ENCODE measurements at places on chromosomes 4 and X.

DNA sequence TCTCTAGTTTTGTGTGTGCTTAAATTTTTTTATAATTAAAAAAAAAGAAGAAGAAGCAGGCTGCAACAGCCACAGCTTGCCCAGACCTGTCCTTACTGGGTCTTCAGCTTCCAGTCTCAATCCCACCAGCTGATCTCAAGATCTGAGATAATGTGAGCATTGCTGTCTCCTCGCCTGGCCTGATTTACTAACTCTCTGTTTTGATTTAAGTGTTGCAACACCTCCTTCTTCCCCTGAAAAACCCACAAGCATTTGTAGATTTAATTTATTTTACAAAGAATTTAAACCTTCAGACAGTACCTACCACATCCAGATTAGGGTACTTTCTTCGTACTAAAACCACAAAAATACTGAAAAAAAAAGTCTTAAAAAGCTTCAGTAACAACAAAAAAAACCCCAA, 38.0 kb downstream of the FAM241A start:
- peak; percentile 35 for DNase-seq

- no peak for DNase-seq
Observed at GRCh38 chr4:69684804-69685203, 31.8 kb upstream of the UGT2A1 start.

DNA sequence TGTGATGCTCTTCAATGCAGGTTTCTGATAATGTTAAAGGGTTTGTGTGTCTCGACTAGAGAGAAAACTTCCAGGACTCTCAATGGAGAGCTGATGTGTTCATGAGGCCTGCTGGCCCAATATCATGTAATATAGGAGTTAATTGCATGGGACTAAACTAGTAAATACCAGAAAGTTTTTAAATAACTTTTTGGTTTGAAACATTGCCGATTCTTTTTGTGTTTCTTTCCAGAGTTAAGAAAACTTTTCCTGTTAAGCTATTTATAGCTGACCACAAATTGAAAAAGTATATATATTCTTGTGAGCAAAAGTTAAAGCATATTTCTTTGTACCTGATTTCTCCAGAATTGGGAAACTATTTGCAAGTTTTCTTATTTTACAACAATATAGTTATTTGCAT, 49.7 kb downstream of the FAM9B start:
- DNase-seq = no peak

- DNase-seq = peak; percentile 13
Observed at GRCh38 chr4:78310007-78310739, 241.4 kb upstream of the ANXA3 start.

GRCh38 chr4:687048-687970, 1.6 kb downstream of the SLC49A3 start:
- DNase-seq = peak; percentile 83

GRCh38 chr4:2882341-2882740, 38.7 kb downstream of the ADD1 start:
- DNase-seq = no peak

DNA sequence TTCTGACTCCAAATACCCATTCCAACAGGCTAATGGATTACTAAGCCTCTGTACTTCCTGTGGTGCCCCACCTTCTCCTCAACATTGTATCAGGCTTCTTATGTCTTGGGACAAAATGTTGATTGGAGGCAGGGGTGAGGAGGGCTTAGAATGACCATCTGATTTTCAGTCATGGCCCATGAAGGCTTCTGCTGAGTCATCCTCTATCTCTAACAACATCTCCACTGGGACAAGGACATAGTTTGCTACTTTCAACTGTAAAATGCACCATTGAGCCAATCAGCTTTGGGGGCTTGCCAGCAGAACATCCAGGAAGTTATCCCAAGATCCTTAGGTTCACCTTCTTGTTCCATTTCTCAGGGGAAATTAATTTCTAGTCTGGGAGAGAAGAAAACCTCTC, 29.5 kb downstream of the MAGEB17 start:
- no peak for DNase-seq

GRCh38 chr4:67684839-67685531, 16.0 kb downstream of the UBA6 start:
- peak; percentile 14 for DNase-seq

GRCh38 chr4:35516102-35516501, 728.2 kb downstream of the ARAP2 start:
- no peak for DNase-seq

- no peak for DNase-seq
Observed at GRCh38 chr4:165386328-165386727, 7.5 kb downstream of the CPE start.

DNA sequence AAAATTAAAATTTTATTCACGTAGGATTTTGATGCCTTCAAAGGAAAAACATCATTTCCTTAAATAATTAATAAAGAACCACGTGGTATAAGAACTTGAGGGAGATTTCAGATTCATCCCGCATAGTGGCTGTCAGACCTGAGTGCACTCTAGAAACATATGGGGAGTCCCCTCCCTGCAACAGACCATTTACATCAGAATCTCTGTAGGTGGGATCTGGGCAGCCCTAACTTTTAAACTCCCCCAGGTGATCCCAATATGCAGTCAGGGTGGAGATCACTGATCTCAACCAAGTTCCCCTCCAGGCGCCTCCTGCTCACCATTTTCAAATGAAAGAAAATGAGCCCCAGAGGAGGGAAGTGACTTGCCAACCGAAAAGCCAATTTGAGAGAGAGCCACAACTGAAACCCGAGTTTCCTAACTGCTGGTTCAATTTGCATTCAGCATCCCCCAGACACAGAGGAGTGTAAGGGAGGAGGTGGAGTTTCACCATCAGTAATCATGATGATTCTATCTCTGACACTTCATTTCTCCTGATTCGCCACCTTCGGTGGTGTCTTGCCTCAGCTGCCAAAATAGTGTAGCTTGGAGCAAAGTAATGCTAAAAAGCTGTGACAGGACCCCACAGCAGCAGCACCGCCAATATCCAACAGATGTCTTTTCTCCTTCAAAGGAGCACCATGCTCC, 11.4 kb downstream of the RNF150 start:
- no peak for DNase-seq

GRCh38 chrX:130829526-130830515, 73.2 kb downstream of the ENOX2 start:
- DNase-seq = no peak

DNA sequence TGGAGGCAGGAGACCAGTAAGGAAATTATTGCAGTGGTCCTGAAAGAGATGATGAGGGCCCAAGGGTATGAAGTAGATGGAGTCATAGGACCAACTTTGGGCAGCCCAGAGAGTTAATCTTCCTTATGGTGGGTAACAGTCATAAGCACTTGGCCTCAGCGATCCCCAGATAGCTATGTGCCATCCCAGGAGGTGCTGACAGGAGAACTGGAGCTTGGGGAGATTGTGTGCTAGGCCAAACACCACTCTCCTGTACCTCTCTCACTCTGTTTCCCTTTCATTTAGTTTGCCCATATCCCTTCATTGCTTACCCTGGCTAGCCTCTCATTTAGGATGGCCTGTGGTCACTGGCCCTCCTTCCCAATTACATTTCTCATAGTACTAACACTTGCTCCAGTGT, 60.0 kb downstream of the TMEM164 start:
- DNase-seq = no peak

DNA sequence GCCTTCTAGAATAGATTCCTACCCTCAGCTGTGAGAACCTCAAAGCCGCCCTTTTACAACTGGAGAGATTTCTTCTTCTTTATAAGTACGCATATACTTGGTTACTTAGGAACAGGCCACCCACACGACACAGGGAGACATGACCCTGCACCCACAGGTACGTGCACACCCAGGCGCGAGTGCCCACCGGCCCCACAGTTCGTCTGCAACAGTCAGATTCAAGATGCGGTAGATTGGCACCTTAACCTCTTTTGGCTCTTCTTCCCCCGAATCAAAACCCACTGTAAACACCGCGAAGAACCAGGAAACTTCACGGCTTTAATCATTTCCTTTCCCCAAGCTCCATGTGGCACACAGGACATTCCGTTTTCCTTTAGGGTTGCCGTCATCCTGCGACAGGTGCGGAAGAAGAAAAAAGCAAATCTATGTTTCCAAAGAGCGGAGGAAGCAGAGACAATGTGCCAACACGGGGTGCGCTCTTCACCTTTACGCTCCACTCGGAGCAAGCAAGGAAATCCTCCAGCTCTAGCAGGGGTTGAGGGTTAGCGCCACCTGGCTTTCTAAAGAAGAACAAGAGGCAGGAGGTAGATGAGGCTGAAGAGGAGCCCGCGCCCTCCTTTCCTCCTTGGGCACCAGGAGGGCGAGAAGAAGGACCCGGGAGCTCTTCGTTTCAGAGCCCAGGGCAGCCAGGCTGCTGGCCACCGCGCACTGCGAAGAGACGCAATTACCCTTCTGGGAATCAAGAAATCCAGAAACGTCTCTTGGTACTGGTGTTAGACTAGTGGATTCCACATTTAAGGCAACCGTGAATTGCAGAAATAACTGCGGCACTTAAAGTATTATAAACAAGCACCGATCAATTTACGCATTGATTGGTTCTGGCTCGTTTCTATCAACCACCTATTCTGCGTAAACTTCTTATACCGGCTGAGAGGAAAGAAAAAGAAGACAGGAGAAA, 35.7 kb downstream of the HAND2 start:
- DNase-seq = peak; percentile 71

- peak; percentile 39 for DNase-seq
Observed at GRCh38 chrX:137194164-137194563, 160.4 kb upstream of the GPR101 start.

- DNase-seq = no peak
Observed at GRCh38 chr4:6367371-6367851, 97.8 kb downstream of the WFS1 start.

- DNase-seq = no peak
Observed at GRCh38 chr4:149311076-149311475, 504.6 kb downstream of the IQCM start.

DNA sequence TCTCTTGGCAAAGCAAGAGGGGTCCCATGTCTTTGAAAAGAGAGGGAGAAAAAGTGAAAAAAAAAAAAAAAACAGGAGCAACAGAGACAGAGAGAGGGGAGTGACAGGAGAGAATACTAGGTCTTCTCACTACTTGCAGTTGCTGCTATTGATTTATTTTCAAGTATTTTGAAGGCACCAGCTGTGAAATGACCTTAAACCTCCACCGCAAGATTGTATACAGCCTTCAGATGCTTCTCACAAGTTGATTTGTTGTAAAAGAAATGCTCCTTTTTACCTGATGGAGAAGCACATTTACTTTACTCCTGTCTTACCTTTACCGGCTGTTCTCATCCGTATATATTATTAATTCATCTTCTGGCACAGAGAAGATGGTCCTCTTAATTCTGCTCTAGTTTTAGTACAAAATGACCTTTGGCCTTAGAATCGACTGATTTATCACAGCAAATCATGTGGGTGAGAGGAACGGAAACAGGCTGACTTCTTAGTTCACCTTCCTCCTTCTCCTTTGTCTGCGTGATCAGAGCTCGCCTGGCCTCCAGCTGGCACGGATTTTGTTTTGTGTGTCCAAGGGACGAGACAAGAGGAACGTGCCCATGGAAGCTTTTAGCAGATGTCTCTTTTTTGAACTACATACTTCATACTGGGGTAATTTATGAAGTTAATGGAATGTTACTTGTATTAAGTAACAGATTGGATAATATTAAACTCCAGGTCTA, 82.4 kb upstream of the PACRGL start:
- no peak for DNase-seq

DNA sequence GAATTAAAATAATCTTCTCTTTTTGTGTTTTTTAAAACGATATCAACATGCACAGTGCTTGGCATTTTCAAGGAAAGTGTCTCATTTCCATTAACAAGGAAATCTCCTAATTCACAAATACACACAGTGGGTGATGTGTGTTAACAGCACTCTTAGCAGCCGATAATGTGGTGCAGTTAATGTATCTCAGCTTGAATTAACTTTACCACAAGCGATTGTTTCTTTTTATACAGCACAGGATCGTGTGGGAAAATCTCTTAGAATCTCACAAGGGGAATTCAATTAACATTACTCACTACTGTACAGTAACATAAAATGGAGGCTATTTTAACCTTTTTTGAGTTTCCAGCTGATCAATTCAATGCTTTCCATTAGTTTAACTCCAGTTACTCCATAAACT, 1841.9 kb downstream of the STIM2 start:
- no peak for DNase-seq

DNA sequence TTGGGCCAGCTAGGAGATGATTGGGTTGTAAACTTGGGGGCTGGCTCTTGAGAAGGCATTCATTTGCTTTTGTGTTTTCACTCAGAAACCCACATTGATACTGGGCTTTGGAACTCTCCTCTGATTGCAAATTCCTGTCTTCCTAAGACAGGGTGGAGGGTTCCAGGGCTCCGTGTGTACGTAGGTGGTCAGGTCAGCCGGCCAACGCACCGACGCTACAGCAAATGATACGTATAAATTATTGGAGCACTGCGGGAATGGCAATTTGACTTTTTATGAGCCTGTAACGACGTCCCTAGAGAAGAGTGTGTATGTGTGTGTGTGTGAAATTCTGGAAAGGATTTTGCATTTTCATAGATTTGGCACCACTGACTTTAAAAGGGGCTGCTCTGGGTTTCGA, 236.9 kb downstream of the SHOX start:
- DNase-seq = no peak

- DNase-seq = no peak
Observed at GRCh38 chrX:133587071-133587470, 171.8 kb upstream of the GPC4 start.

DNA sequence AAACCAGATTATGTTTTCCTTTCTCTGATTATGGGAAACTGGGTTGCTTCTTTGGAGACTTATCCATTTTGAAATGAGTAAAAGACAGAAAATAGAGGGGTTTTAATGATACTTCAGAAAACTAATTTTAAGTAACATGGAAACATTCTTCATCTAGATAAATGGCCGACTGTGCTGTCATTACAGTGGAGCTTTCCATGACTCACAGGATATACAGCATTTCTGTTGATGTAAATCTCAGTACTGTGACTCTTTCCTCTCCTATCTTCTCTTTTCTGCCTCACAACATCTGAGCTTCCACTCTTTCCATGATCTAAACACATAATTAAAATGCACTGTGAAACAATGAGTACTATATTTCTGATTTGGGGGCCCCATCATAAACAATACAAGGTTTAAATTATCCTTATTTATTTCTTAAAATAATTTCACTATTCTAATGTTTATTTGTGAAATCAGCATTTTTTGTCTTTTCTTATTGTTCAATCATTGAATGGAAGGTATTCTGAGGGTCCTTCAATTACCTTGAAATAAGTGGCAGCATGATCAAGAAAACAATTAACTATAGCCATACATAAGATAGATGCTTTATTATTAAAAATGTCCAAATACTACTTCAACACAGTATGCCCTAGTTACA, 19.3 kb downstream of the SEC24D start:
- DNase-seq = peak; percentile 62
